ENCODE measurements at places on chromosomes 4 and X.

DNA sequence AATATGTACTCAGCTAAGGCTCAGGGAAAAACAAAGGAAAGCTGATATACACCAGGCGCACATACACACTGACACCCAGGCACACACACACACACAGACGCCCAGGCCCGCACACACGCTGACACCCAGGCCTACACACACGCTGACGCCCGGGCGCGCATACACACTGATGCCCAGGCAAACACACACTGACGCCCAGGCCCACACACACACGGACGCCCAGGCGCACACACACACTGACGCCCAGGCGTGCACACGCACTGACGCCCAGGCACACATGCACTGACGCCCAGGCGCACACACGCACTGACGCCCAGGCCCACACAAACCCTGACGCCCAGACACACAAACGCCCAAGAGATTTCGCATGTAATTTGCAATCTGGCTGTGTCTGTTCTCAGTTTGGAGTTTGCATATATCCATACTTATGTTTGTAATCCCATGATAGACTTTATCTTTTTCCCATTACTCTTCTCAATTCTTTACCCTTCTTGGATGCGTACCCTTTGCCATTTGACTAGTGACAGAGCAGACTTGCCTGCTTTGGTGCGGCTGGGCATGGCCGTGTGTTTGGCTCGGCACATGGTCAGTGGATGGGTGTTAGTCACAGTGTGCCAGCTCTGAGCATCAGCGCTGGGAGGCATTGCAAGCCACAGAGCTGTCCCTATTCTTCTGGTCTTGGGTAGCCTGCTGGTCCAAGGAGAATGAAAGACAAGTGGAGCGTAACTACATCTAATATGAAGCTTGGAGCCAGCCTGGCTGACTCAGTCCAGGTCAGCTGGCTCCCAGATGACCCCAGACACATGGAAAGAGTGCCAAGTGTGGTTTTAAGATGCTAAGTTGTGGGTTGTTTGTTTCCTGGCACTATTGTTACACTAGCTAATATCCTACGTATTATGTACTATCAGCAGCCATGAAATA is 632.4 kb upstream of the ZFP42 start:
- no peak for DNase-seq

GRCh38 chrX:16628946-16629595 is 20.9 kb upstream of the S100G start:
- no peak for DNase-seq

- no peak for DNase-seq
These were observed 6.2 kb downstream of the CXCL6 start for GRCh38 chr4:73842696-73843095.

GRCh38 chrX:111124418-111124817 is 28.4 kb downstream of the PAK3 start:
- no peak for DNase-seq

DNA sequence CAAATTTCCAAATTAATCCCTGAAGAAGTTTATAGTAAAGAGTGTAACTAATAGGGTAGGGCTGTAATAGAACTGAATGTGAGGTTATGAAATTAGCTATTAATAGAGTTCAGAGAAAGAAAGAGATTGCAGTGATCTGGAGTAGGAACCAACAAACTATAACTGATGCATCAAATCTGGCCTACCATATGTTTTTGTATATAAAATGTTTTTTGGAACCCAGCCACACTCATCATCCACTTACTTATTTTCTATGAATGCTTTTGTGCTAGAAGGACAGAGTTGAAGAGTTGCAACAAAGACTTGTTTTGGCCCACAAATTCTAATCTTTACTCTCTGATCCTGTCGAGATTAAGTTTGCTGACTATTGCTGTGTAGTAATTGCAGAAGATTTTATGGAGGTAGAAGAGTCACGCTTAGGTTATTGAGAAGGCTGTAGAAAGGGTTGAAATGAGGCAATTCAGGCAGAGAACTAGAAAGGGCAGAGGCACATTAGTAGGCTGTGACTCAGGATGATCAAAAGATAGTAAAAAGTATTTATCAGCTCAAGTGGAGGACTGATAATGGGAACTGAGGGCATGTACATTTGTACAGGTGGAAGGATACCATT is 298.7 kb upstream of the EMCN start:
- no peak for DNase-seq

- no peak for DNase-seq
These were observed 412.4 kb downstream of the DMD start for GRCh38 chrX:32798990-32799389.

DNA sequence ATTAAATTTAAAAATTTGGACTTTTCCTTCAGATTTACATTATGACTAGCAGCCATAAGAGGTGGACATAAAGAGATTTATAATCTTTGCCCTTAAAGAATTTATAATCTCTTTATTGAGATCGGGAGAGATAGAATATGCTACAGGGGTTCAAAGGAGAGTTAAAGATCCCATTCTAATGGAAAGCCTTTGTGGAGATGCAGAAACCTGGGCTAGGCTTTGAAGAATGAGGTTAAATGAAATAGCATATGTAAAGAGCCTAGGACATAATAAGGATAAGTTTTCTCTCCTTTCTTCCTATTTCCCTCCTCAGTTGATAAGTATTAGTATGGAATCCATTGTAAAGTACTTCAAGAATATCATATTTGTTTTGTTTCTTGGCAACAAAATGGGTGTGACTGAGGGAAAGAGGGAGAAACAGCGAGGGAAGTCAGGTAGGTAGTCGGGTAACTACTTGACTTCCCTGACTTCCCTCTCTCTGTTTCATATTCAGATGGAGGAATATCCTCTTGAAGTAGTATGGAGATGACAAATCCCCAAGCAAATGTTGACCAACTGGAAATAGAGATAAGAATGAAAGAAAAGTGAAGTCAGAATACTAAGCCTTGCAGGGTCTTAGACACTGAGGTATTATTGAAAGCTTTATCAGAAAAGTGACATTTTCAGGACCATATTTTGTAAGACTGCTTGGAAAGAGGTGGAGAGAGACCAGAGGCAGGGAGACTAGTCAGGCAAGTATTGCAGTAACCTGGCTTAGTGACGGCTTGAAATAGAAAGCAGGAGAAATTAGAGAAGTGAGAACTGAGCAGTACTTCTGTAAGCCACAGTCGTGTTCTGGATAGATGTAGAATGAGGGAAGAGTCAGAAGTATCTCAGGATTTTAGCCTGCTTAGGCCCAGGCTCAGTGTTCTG is 82.9 kb downstream of the PDLIM5 start:
- no peak for DNase-seq

DNA sequence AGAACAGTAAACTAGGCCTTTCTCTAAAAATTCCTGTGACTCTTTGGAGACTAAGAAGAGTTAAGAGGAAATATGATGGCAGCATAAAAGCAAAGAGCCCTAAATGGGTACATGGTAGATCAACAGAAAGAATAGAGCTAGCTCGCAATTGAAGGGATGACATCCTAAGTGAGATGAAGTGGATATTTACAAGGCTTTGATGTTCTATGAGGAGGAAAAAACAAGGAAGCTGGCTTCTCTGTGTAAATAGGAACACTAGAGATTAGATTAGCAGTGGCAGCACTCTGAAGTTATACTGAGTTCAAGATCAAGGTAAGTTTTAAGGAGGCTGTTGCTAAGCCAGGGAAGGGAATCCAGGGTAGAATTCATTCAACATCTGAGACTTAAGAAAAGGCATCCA is 73.1 kb upstream of the MBNL3 start:
- DNase-seq, result no peak

DNA sequence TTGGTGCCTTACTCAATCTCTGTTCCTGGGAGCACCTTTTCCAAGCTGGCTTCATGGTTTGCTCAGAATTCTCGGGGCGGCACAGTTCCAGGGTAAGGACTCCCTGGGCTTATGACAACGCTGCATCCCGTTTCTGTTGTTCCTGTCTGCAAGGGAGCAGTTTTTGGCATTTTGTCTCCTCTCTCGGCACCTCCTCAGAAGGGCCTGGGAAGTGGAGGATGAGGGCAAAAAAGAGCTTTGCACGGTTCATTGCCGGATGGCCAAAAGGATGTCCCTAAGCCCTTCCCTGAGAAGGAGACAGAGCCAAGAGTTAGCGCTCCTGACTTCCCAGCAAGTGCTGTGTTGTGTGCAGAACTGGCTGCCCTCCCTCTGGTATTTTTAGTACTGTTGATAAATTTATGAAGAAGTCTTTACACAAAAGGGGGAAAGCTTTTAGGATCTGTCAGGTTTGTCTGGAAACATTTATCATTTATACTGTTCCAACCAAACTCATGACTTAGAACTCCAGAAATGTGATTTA is 13.4 kb downstream of the SRD5A3 start:
- no peak for DNase-seq

DNA sequence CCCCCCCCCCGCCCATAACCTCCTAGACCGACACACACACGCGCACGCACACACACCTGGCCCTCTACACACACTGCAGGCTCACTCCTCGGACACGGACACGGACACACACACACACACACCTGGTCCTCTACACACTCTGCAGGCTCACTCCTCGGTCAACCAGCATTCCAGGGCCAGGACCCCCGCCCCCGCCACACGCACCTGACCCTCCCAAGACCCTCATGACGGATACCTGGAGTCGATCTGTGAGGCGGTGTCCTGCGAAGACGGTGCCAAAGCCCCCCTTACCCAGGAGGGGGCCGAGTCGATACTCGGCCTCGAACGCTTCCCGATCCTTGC is 552 bp downstream of the PIM2 start:
- no peak for DNase-seq

Data from brain pericyte (primary cell).